ENCODE measurements at places on chromosomes 12 and 14.
A peak's percentile ranks its signal among the peaks of the same experiment; 100 is the strongest.

GRCh38 chr12:69714542-69714941, 15.4 kb upstream of the BEST3 start:
- no peak for DNase-seq

DNA sequence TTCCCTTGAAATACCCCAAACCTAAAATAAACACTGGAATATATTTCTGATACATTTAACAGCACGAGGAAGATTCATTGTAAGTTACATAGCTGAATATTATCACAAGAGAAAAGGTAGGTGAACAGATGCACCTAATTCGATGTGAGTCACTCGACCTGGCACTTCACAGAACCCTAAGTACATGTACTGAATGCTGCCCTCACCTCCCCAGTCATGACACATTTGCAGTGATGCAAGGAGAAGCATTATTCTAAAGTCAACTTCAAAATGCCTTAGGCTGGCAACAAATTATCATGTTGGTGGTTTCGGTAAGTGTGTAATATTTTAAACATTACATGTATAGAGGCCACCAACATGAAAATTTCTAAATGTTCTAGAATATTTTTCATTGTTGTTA, 35.2 kb upstream of the TMTC2 start:
- peak; percentile 51 for DNase-seq

DNA sequence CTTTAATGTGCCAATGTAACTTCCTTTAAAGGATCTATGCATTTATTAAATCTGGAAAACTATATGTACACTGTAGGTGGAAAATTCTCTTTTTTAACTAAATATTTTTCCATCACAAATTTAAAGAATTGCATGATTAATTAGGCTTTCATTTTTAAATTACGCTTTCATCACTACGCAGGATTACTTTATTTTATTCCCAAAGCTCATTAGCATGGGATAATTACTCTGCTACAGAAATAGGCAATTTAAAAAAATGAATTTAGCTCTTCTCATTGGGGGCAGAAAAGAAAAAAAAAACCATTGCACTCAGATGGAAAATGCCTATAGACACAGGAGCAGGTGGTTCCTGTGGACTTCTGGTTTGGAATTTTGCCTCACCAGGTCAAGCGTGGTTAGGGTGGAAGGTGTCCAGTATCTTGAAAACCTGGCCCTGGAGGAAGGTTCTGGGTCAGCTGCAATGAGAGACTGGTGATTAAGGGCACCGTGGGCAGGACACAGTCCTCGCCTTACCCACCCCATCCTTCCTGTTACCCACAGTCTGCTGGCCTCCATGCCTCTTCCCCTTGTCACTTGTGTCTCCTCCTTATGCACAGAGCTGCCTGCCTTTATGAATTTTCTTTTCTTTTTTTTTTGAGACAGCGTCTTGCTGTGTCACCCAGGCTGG, 17.3 kb upstream of the RIN3 start:
- DNase-seq = no peak

GRCh38 chr12:99981639-99982190, 3.0 kb downstream of the ANKS1B start:
- no peak for DNase-seq

- DNase-seq = no peak
These were observed 1.7 kb upstream of the NRIP2 start for GRCh38 chr12:2836574-2836973.

- DNase-seq = no peak
These were observed 136.4 kb downstream of the PHLDA1 start for GRCh38 chr12:75894965-75895754.

GRCh38 chr12:88306471-88307069, 164.5 kb downstream of the TMTC3 start:
- no peak for DNase-seq

- no peak for DNase-seq
These were observed at the start of gene FGF23 for GRCh38 chr12:4379405-4379804. Gene FGF23 (minus strand): TSS chr12:4379712. CDS start chr12:4379582, 130 bp downstream.

GRCh38 chr12:13195785-13196129, 769 bp upstream of the EMP1 start:
- no peak for DNase-seq

- no peak for DNase-seq
These were observed 191.5 kb upstream of the C14orf180 start for GRCh38 chr14:104388011-104388521.

DNA sequence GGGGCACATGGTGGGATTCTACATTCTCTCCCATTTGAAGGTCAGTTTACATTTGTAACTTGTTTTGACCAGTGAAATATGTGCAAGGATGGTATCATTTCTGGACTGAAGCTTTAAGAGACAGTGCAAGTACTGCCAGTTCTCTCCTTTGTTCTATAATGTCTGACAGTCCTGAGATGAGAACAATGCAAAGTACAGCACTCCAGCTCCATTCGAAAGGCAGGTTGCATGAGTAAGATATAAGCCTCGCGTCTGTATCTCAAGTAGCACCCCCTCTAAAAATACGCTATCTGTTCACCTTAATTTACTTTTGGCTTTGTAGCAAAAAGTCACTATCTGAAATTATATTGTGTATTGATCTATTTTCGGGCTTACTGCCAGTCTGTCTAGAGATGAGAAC, 1122.2 kb upstream of the TMEM132C start:
- no peak for DNase-seq

DNA sequence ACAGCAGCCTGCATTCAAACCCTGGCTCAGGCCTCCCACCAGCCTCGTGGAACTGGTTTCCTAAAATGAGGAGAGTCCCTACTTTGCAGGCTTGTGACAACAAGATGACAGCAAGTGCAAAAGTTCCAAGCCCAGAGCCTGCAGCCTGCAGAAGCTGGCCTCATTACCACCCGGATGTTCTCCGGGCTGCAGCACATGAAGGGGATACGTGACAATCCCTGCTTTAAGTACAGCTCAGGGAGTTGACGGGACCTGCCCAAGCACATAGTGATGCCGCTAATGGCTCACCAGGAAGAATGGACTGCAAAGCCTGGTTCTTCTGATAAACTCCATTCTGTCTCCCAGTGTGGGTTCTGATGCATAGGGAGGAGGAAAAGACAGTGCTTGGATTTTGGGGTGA, 15.0 kb downstream of the SSH1 start:
- DNase-seq = no peak

GRCh38 chr14:106665814-106666213, 1139.4 kb downstream of the TMEM121 start:
- DNase-seq = no peak

DNA sequence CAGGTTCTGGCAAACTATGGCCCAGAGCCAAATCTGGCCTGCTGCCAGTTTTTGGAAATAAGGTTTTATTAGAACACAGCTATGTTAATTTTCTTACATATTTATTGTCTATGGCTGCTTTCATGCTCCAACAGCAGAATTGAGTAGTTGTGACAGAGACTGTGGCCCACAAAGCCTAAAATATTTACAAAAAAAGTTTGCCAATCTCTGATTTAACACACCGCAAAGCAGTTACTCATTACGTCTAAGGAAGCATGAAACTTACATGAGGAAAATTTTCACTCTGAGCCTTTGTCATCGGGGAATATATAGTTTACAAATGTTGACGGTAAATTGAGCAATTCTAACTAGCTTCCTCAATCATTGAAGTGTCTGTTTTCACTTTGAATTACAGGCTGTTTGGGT, 96.5 kb downstream of the UNC79 start:
- DNase-seq = no peak

- DNase-seq = no peak
These were observed 149.6 kb upstream of the OTX2 start for GRCh38 chr14:56959869-56960268.

- no peak for DNase-seq
These were observed 12.5 kb downstream of the XRCC3 start for GRCh38 chr14:103702497-103703432.

- no peak for DNase-seq
These were observed at the start of gene NRIP2 for GRCh38 chr12:2834581-2835491. Gene NRIP2 (minus strand): TSS chr12:2835035. CDS start chr12:2834983, 52 bp downstream.

GRCh38 chr14:58733451-58734208, 95.9 kb downstream of the DACT1 start:
- no peak for DNase-seq

DNA sequence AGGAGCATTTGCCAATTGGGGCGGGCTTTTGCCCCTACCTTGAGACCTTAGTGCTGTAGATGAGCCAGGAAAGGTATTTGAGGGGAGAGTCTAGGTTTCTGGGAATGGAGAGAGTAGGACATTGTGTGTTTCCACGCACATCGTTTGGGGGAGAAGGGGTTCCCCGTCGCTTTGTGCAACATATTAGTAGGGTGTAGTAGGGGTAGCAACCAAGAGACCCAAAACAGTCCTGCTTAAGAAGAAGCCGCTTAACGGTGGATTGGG, 694 bp upstream of the PTGES3 start:
- DNase-seq = no peak

- no peak for DNase-seq
These were observed 187.4 kb upstream of the KITLG start for GRCh38 chr12:88767699-88768098.

DNA sequence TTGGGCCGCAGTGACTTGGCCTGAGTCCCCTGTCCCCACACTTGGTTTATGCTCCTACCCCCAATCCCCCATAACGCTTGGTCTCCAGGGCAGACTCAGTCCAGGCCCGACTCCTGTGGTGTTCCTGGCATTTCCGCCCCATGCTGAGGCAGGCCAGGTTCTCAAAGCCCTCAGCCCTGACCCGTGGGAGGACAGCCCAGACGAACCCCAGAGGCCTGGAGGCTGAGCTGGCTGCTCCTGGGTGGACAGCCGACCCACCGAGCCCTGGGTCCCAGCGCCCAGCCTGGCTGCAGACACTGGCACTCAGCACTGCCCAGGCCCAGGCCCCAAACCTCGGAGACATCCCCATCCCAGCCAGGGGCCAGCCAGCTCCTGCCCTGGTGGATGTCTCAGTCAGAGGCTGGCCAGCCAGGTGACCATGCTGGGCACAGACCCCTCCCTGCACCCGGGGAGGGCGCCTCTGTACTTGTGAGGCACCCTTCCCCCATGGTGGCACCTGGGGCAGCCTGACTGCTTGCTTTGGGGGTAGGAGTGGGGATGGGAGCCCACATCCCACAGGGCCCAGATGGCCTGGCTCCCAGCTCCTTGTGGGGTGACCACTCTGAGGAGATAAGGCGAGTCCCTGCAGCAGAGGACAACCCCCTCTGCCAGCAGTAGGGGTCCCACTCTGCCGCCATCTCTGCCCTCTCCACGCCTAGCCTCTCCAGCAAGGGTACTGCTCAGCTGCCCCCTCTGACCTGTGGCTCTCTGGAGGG, 1.4 kb downstream of the PLD4 start:
- peak; percentile 61 for DNase-seq

- DNase-seq = no peak
These were observed 1.5 kb upstream of the FBRSL1 start for GRCh38 chr12:132488127-132489077.

DNA sequence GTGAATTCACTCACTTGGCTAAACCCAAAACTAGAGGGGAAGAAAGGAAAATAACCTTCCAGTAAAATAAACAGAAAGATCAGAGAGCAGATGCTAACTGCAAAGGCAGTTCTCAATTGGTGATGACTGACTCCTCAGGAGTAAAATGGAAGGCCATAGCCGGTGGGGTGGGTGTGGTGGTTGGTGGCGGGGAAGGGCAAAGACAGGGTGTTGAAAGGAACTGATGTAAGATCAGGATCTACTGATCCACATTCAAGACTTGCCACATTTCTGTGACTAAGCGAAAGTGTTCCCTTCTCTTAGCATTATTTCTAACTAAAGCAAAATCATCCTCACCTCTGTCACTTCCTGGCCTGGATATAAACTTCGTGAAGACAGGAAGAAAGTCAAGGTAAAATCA, 26.3 kb upstream of the TC2N start:
- DNase-seq = no peak

GRCh38 chr12:128543460-128543859, 276.5 kb downstream of the TMEM132C start:
- no peak for DNase-seq

DNA sequence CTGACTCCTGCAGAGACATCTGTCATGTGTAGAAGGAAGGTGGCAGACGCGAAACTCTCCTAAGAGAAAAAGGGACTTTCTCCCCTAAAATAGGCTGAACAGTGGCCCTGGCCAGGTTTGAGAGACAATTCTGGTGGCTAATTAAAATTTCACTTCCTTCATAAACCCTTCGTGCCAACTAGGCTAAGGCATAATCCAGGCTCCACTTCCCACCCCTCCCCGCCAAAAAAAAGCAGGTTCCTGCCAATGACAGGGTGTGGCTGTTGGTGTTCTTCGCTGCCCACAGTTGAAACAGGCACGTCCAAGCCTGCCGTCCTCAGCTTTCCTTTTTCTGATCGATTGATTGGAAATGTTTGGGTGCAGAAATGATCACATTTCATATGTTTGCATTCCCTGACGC, 144.6 kb downstream of the GCH1 start:
- DNase-seq = no peak

GRCh38 chr14:35341751-35342488, 49.7 kb downstream of the PSMA6 start:
- peak; percentile 91 for DNase-seq

DNA sequence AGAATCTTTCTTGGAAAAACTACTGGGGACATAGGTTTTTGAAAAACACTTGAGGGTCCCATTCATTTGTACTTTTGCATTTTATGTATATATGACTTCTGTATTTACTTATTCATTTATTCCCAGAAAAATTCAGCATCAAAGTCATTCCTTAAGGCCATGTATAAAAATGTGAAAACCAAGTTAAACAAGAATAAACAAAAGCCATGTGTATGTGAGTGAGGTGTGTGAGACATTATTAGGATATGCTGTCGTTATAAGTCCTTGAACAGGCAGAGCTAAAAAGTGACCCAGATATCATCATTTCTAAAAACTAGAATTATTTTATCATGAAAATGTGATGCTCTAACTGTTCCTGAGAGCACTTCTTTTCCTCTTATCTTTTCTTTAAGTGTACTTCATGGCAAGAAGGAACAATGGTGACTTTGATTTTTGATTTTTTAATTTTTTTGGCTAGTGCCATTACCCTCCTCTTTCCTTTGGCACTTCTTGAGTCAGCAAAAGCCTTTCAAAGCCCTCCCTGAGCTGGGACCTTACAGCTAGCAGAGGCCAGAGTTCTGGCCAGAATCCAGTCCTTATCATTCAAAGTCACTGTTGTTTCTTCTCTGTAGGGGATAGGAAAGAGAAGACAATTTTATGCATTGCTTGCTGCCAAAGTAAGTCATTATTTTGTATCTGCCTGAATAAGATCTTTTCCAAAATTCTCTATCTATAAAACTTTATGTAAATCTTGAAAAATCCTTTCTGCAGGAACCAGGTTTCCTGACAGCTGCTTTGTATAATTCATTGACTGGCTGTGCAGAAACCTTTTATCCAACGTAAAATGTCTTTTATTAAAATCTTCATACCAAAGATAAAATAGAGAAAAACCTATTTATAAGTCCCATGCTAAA, 419.7 kb upstream of the PRICKLE1 start:
- DNase-seq = no peak

DNA sequence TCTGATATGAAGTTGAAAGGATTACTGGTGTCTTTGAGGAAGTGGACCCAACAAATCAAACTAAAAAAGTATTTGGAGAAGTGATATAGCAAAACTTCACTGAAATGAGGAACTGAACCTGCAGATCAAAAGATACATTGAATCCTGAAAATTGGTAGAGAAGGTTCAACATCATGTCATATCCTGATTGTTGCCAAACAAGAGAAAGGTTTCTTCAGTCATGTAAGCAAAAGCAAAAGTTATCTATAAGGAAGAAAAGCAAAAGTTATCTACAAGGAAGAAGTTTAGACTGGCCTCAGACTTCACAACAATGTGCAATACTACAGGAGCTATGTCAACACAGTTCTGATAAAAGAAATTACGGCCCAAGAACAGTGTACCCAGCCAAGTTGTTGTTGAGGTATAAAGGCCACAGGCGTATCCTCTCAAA, 142.7 kb downstream of the RAD51B start:
- no peak for DNase-seq
